GM06990 (cell line): ENCODE measurements at places on chromosomes 3 and 15.
A peak's percentile ranks its signal among the peaks of the same experiment; 100 is the strongest.

GRCh38 chr15:89085289-89085926 is 2.8 kb upstream of the ABHD2 start:
- no peak for DNase-seq

DNA sequence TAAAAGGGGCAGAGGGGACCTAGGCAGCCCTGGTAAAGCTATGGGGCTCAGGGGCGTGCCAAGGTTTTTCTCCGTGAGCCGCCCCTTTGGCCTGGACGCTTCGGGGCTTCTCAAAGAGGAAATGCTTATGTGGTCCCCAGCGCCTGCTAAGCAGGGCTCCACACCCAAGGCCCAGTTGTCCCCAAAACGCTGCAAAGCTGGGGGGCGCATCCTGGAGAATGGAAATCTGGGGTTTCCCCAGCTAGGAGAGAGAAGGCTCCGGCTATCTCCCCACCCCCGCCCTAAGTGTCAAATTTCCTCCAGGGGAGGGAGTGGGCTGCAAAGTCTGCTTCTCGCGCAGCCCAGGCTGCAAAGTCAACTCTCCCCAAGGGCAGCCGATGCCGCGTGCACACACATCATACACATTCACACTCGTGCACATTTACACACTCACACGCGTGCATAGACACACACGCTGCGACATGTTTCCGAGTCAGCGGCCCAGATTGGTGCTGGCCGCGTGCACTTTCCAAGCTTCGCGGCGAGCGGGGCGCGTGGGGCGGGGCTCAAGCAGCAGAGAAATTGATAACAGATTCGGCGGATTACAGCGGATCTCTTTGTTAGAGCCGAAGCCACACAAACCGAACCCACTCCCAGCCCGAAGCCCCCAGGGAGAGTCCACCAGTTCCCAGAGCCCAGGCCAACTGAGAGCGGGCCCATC is 4.5 kb downstream of the WNT5A start:
- DNase-seq = peak; percentile 31

- DNase-seq = no peak
Measured at GRCh38 chr3:53518495-53518981, 24.1 kb downstream of the CACNA1D start.

GRCh38 chr3:136577791-136578190 is 174.4 kb downstream of the STAG1 start:
- DNase-seq = no peak

DNA sequence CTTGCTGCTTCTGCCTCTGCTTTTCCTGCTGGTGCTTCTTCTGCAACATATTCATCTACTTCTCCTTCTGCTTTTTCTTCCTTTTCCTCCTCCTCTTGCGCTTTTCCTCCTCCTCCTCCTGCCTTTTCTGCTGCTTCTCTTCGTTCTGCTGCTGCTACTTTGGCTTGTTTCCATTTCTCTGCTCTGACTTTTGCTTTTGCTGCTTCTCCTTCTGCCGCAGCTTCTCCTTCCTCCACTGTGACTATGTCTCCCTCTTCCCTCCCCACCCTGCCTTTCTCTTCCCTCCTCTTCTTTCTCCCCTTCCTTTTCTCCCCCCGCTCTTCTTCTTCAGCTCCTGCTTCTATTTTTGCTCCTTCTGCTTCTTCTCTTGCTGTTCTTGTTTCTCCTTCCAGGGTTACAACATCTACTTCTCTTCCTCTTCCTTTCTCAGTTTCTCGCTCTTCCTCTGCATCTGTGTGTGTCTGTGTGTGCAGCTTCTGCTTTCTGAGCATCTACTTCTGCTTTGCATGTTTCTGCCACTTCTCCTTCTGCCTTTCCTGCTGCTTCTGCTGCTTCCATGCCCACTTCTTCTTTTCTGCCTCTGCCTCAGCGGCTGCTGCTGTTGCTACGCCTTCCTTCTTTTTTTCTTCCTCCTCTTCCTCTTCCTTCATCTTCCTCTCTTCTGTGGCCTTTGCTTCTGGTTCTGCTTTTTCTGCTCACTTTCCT is 51.4 kb downstream of the FAM43A start:
- no peak for DNase-seq

GRCh38 chr3:6132684-6133432 is 728.1 kb upstream of the GRM7 start:
- peak; percentile 6 for DNase-seq

GRCh38 chr3:49351521-49352011 is 6.6 kb downstream of the GPX1 start:
- DNase-seq = no peak

GRCh38 chr15:50017522-50017921 is 101.5 kb downstream of the ATP8B4 start:
- DNase-seq = no peak

DNA sequence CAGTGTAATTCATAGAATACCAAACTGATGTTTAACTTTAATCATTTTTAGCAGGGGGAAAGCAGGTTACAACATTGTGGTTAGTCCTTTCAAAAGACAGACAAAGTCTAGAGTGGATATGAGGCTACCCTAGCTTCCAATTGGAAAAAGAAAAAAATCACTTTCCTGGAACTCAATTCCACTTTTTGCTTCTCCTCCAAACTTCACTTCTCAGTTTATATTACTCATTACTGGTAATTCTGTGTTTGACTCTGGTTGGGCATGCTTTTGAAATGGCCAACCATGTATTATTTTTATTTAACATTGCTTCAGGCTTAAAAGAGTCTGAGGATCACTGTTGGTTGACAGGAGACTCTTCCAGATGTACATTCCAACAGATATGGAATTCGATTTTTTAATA is 84.8 kb downstream of the RAP2B start:
- no peak for DNase-seq

DNA sequence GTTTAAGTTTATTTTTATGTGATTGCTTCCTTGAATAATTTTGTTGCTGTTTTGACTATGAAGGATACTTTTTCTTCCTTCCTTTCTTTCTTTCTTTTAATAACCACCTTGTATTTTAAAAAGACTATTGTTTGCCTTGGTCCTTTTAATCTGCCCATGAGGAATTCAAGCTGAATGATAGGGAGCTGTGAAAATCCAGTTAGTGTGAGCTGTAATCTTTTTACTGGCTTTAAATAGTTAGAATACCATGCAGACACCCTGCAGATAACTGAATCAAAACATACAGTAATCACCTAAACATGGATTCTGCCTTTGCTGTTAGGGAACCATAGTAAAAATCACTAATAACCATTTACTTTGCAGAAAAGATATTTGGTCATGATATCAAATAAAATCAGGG is 110.7 kb downstream of the RSRC1 start:
- no peak for DNase-seq

DNA sequence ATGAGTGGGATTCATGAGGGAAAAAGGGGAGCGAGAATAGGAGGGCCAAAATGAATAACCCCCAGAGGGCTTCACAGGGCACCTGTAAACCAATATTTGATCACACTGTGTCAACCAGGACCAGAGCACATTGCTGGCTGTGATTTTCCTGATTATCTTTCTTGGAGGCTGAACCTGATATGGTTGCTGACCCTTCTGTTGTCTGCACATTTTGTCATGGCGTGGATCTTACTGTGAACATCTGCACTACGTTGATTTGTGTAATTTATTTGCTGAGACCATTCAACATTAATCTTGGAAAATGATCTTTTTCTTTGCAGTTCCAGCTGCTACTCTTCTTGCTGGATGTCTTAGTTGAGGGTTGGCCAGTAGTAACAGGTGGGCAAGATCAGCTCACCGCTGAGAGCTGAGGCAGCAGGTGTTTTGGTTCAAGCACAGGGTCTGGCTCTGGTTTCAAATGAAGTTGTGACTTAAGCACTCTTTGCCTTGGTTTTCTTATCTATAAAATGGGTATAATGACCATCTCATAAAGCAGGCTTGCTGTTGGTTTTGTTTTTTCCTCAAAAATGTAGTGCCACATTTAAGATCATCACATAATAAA is 61.2 kb downstream of the ARHGEF26 start:
- DNase-seq = no peak

GRCh38 chr15:43975770-43976169 is 149.0 kb downstream of the WDR76 start:
- DNase-seq = no peak

DNA sequence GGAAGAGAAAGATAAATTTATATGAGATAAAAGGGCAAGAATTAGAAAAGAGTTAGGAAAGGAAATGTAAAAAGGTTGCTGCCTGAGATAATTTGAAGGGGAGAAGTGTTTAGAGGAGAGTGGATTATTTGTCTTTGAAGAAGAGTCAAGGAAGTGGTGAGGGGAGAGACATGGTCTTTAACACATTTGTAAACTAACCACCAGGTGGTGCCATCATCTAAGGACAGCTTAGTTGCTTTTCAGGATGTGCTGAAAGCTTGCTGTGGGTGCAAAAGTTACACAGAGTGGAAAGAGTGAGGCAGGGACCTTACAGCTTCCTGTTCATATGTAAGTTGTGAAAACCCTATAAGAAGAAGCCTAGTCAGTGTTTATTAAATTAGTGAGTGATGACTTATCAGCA is 114.1 kb upstream of the DNAJC19 start:
- DNase-seq = no peak

GRCh38 chr15:29090617-29091466 is 178.8 kb downstream of the NSMCE3 start:
- DNase-seq = no peak

DNA sequence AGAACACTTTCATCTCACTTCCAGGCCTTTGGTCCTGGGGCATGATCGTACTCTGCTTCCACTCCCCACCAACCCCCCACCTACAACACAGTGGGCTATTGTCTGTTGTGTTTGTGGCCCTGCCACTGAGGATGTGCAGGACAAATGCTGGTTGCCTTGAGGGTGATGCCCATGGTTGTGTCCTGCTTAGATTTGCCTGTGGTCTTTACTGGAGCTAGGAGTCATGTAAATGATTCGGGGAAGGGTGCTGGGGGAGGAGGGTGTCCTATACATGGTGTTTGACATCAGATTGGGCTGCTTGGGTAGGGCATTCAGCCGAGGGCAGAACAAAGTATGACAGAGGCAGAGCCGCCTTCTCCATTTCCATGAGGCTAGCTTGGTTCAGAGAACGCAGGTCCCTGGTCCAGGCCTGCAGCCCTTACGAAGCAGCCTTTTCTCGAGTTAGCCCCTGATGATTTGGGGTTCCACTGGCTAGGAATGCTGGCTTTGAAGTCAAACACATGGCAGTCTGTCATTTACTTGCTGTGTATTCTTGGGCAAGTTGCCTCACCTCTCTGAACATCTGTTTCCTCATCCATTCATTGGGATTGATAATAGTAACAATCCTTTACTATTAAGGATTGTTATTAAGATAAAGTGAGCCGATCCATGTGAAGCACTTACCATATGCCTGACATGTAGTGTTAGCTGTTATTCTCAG is 6.9 kb downstream of the CORO2B start:
- DNase-seq = no peak
